ENCODE measurements at places on chromosomes 11 and 22.

DNA sequence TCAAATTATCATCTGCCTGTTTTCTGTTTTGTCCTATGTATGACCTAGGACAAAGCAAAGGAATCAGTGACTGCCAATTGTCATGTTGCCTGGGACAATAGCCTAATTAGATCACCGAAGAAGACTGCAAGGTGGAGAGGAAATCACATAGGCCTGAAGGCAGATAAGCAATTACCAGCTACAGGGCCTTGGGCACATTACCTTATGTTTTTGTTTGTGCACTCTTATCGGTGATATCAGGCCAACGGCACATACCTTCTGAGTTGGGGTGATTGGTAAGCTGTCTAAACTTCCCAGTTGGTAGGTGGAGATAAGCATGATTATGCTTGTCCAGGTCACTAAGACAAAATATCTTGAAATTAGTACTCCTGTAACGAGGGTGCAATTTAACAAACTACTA lies 58.1 kb upstream of the FAM181B start:
- DNase-seq = no peak

DNA sequence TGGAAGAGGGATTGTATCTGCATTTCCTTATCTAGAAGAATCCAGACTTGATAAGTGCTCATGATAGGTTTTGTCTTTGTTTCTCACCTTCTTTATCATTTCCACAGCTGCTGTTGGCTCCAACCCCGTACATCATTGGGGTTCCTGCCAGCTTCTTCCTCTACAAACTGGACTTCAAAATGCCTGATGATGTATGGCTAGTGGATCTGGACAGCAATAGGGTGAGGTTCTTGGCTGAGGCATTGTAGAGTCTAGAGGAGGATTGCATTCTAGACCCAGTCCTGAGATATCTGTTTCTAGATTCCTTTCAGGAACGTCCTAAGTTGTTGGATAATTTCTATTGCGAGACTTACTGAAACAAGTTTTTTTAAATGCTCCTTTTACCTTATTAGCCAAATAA lies 8.1 kb downstream of the MADD start:
- DNase-seq = no peak

GRCh38 chr11:79092791-79093353 lies 348.0 kb downstream of the TENM4 start:
- DNase-seq = peak; percentile 37

GRCh38 chr11:47156333-47156732 lies 20.3 kb downstream of the ARFGAP2 start:
- DNase-seq = no peak

DNA sequence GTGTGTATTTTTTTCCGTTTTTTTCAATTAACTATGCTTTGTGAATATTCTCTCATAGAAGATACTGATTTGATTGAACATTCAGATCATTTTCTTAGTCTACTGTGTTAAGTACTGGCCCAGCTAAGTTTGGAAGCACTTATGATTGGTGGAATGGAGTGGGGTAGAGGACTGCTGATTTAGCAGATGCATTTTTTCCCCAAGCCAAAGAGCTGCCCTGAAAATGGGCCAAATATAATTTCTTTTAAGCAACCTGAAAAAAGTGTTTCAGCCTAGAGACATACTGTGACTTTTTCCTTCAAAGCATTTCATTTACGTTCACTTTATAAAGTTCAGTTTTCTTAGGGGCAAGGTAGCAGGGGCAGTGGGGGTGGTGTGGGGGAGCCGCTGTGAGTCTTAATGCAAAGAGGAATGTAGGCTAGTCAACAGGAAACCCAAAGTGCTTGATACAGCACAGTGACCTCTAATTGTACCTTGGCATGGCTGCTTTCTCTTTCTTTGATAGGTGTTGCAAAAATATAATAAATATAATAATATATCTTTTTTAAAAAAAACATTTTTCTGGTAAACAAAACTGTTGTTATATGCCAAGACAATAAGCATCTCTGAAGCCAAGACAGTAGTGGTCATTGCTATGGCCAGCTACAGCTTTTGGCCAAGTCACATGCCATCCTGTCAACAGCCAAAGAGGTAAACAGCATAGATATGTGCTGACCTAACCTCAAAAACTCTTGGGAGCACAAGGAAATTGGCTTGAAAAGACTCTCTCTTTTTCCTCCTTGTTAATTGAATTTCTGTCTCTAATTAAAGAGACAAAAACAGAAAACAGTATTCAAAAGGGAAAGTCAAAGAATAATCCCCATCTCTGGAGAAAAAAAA lies 58.8 kb downstream of the LIF start:
- DNase-seq = no peak

DNA sequence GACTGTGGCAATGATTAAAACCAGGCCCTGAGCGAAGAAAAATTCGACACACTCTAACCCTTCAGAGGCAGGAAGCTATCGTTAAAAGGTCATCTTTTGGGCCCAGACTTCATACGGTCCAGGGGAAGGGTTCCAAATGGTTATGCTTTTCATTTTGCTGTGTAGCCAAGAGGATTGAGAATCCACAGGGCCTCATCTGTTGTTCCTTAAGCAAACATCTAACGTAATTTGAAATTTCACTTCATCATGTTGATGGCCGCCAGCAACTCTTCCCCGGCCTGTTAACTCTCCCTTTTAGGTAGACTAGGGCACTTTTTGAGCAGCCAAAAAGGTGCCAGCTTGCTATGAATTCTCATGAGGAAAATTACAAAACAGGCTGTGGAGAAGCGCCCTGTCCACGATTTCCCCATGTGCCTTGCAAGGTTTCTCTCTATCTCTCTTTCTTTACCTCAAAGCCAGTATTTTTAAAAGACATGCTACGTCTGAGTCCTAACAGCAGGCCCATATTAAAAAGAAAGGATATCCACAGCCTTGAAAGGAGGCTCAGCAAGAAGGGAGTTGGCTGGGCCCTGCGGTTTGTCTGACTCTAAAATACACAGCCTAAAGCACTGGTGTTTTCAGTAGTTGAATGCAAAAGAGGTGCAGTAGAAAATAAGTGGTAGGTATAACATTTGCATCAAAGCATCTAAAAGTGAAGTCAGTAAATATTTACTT lies 356.3 kb upstream of the NARS2 start:
- no peak for DNase-seq

DNA sequence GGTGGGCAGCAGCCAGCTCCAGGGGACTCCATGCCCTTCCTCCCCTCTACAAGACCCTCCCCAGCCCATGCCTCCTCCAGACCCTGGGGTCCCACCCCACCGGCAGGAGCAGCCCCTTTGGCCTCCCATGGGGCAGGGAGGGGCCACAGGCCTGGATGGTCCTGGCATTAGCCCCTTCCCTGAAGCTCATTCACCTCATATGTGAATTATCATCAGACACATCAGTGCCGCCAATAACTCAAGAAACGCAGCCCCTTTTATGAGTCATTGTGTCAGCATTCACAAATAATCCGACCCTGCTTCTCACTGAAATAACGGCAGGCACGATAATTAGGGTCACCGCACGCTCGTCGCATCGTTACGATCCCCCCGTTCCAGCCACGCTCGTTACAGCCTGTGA lies 124.2 kb downstream of the BRD1 start:
- DNase-seq = no peak

- DNase-seq = no peak
Observed at GRCh38 chr11:32162351-32162750, 71.5 kb downstream of the RCN1 start.

GRCh38 chr22:37098976-37099591 lies 10.4 kb downstream of the TMPRSS6 start:
- no peak for DNase-seq

DNA sequence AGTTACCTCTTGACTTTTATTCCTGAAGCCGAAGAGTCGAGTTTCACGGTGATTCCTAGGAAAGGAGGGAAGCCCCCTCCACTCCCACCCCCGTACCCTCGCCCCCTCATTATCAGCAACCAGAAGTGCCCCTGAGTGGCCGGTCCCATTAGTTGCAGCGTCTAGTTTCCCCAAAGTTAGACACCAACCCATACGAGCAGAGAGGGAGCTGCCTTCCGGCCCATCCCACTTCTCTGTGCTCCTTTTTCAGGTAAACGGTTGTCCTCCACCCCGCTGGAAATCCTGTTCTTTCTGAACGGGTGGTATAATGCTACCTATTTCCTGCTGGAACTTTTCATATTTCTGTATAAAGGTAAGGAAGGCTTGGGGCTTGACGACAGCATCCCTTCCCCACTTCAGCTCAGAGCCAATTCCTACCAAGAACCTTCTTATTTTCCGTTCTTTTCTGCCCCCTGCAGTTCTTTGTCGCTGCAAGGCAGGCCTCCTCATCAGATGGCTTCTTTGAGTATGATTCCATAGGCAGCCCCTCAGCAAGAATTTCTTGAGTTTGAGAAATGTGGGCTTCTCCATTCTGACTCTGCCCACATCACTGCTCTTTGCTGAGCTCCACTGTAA lies 701 bp downstream of the TMEM216 start:
- DNase-seq = no peak

- no peak for DNase-seq
Observed at GRCh38 chr11:86287468-86287796, 14.6 kb upstream of the HIKESHI start.

GRCh38 chr22:45757068-45757467 lies 85.4 kb downstream of the ATXN10 start:
- DNase-seq = no peak

- DNase-seq = no peak
Observed at GRCh38 chr11:34067383-34068065, 16.0 kb downstream of the CAPRIN1 start.

Measured in NCI-H446 (cell line).